ENCODE measurements at places on chromosomes 4 and X.

GRCh38 chrX:47854474-47854873 is 17.8 kb downstream of the ZNF81 start:
- no peak for DNase-seq

GRCh38 chrX:151228935-151229334 is 52.6 kb downstream of the GPR50 start:
- DNase-seq = no peak

GRCh38 chr4:81807386-81807785 is 335.7 kb upstream of the RASGEF1B start:
- no peak for DNase-seq

GRCh38 chr4:175127314-175127713 is 209.2 kb downstream of the ADAM29 start:
- DNase-seq = no peak

DNA sequence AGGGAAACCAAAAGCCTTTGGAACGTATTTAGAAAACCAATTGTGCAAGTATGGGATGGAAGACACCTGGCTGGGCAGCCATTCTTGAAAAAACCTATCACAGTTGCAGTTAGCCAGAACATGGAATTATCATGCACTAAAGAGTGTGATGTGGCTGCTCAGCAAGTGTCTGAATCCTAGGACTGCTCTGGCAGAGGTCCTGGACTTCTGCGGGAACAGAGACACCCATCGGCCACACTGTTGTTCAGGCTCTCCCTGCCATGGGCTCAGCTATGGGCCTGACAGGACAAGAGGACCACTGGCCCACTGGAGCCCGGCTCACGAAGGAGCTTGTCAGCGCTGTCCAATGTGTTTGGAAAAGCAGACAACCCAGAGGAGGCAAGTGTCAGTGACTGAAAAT is 115.7 kb upstream of the GPC4 start:
- no peak for DNase-seq

DNA sequence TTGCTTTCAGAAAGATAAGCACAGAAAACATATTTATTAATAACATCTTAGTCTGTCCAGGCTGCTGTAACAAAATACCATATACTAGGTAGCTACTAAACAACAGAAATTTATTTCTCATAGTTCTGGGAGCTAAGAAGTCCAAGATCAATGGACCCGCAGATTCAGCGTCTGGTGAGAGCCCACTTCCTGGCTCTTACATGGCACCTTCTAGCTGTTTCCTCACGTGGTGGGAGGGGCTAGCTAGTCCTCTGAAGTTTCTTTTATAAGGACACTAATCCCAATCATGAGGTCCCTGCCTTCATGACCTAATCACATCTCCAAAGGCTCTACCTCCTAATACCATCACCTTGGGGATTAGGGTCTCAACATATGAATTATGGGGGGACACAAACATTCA is 57.2 kb upstream of the AFF2 start:
- no peak for DNase-seq

GRCh38 chrX:80808881-80809411 is 731 bp downstream of the BRWD3 start:
- no peak for DNase-seq

DNA sequence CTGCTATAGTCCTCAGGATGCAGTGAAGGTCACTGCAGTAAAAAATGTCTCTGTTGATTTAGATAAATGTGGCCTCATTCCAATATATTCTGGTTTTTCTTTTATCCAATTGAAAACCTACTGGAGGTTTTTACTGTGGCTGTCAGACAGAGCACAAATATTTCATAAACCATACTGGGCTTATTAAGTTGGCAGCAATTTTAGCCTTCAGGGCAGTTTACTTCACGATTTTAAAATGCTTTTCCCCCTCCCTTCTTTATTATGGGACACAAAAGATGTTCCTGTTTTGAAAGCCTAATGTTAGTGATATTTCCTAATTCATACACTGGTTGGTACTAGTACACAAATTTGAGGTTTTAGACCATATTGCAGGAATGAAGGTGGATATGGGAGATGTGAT is 939.4 kb downstream of the C4orf33 start:
- DNase-seq = no peak

GRCh38 chr4:185039508-185040273 is 21.4 kb downstream of the HELT start:
- DNase-seq = no peak

- DNase-seq = no peak
Observed at GRCh38 chr4:145348291-145348690, 133.4 kb upstream of the SMAD1 start.

- no peak for DNase-seq
Observed at GRCh38 chr4:172480471-172480870, 667.3 kb downstream of the GALNTL6 start.

- no peak for DNase-seq
Observed at GRCh38 chrX:68402094-68402493, 31.2 kb downstream of the OPHN1 start.

GRCh38 chr4:48906206-48907173 is at the start of gene OCIAD2:
OCIAD2 (minus strand) TSS chr4:48906774; CDS start chr4:48904549, 2,225 bp downstream.
- DNase-seq = peak; percentile 74

DNA sequence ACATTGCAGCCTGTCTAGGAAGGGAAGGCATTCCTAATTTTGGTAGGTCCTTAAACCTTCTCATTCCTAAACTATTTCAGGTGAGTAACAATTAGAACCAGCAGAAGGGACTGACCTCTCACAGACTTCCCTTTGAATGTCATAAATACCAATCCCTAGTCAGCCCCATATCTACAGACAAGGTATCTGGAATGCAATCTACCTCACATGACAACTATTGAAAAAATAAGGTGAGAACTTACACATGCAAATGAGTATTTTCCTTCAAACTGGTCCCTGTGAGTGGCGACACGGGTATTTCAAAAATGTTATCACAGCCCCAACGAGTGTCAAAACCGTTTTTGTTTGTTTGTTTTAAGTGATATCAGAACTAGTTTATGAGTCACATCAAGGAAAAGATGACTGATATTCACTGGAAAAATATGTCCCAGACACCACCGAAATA is 102.4 kb upstream of the VCX2 start:
- no peak for DNase-seq

DNA sequence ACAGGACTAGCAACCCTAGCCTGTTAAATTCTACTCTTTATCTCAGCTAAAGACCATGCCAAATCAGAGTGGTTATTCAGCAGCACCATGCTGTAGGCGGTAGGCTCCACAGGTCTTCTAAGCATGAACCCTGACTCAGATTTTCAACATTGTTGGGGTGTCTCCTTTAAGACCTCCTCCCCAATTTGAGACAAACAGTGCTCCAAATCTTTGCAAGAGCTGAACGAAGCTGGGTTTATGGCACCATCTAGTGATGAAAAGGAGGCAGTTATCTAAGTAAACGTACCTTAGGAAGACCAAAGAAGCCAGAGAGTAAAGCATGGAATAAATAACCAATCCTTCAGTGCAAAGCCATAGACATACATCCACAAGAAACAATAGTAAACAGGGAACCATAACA is 334.5 kb upstream of the SLC7A11 start:
- no peak for DNase-seq

DNA sequence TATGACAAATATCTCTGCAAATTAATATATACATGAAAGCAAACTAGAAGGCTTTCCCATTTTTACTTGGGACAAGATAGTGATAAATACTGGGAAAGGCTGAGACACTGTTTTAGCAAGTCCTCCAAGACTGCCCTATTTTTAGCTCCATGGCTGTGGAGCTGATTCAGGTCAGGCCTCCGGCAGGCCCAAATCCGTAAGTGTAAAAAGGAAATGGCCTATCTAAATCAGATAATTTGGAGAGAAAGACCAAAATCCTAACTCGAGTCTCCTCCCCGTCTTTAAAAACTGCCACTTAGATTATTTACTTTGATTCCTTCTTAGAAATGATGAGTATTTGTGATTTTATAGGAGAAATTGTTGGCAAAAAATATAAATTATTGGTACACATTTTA is 2.9 kb downstream of the OTUD4 start:
- DNase-seq = no peak

- no peak for DNase-seq
Observed at GRCh38 chr4:115453416-115453815, 340.0 kb upstream of the NDST4 start.

DNA sequence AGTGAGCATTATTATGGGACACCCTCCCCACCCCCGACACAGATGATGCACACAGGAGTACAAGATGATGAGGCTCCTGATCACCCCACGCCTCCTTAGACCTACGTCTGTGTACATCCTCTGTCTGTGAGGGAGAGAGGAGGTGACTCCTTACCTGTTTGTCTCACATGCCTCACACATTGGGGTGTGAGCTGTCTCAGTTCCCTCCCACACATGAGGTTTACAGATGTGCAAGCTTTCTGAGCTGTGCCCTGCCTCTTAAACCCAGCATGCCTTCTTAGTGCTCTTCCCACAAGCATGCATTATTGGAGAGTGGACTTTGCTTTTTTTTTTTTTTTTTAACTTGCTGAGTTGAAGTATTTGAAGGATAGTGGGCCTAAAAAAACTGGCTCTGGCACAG is 76.7 kb downstream of the CLCN5 start:
- DNase-seq = no peak

- DNase-seq = no peak
Observed at GRCh38 chrX:67779099-67779498, 235.3 kb downstream of the AR start.

DNA sequence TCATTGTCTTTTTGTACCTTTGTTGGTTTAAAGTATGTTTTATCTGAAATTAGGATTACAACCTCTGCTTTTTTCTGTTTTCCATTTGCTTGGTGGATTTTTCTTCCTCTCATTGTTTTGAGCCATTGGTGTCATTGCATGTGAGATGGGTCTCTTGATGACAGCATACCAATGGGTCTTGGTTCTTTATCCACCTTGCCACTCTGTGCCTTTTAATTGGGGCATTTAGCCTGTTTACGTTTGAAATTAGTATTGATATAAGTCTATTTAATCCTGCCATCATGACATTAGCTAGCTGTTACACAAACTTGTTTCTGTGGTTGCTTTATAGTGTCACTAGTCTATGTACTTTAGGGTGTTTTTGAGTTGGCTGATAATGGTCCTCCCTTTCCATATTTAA is 145.7 kb downstream of the GUCY2F start:
- no peak for DNase-seq

DNA sequence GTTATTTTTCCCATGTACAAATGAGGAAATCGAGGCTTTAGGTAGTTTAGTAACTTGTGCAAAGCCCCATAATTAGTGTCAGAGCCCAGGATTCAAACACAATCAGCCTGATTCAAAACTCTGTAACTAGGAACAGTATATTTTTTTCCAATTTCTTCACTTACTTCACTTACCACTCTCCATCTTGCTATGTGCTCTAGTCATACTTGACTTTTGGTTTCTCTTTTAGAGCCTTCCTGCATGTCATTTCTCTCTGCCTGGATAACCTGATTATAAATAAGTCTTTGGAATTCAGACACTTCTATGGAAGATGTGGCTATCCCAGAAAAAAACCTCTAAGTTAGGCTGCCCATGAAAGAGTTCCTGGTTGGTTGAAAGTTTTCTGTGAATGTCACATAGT is 22.2 kb downstream of the SATL1 start:
- no peak for DNase-seq

DNA sequence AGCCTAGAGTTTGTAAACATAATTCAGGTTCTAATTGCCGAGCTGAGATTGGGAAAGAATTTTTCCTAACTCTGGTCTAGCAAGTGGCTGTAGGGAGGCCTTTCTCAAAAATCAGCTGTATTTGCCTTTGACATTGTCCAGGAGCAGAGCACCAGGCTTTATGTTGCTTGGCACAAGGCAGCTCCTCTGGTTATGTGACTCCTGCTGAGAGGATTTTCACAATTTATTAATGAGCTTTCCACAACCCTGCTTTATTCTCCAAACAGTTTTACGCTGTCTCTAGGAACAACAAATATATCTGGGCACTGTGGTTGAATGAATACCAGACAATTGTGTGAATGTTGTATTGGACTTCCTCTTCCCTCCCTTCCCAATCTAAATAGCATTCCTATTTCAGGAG is 14.9 kb downstream of the LSM6 start:
- no peak for DNase-seq

GRCh38 chr4:155526452-155527169 is 140.0 kb upstream of the GUCY1A1 start:
- DNase-seq = no peak

- no peak for DNase-seq
Observed at GRCh38 chr4:53306729-53307128, 59.1 kb downstream of the SCFD2 start.

GRCh38 chrX:112672788-112673560 is 6.8 kb downstream of the LHFPL1 start:
- DNase-seq = no peak
